ENCODE measurements at places on chromosomes 5 and 9.
A peak's percentile ranks its signal among the peaks of the same experiment; 100 is the strongest.

GRCh38 chr5:59607138-59607765 is 286.3 kb downstream of the PDE4D start:
- no peak for DNase-seq

DNA sequence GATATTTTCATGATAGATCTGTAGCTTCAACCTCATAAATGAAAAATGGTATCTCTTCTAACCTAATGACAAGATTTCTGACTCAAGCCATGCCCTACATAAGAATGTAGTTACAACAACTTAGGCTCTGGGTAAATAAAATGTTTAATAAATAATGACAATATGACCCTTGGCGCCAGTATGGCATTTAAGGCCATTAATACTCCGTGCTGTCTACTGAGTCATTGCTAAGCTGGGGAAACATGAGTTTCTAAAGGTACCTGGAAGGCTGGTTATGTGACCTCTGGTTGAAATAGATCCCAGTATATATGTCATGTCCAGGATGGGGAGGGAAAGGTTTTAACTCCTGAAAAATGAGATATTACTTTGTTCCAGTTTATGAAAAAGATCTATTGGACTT is 58.0 kb upstream of the CEMIP2 start:
- DNase-seq: no peak

DNA sequence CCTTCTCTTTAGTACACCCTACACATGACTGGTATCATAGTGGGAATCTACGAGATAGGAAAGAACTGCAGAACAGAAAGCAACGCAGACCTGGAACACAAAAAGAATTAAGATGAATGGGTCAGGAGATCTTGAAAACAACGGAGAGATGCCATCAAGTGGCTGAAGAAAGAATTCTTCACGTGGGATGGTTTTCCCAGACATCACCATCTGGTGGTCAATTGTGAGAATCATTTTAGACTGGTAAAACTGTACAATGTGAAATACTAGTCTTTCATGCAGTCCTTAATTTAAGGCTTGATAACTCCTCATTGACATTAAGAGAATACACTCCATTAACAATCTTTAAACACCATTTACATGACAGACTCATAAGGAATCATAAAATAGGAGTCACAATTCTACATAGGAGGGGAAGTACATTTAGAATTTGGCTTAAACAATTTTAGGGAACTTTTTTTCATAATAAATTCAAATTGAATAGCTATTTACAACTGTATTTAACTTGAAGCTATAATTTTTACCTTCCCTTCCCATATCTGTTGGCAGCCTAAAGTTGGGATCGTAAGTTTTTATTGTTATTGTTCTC is 128.4 kb upstream of the TRPM3 start:
- peak; percentile 59 for DNase-seq

DNA sequence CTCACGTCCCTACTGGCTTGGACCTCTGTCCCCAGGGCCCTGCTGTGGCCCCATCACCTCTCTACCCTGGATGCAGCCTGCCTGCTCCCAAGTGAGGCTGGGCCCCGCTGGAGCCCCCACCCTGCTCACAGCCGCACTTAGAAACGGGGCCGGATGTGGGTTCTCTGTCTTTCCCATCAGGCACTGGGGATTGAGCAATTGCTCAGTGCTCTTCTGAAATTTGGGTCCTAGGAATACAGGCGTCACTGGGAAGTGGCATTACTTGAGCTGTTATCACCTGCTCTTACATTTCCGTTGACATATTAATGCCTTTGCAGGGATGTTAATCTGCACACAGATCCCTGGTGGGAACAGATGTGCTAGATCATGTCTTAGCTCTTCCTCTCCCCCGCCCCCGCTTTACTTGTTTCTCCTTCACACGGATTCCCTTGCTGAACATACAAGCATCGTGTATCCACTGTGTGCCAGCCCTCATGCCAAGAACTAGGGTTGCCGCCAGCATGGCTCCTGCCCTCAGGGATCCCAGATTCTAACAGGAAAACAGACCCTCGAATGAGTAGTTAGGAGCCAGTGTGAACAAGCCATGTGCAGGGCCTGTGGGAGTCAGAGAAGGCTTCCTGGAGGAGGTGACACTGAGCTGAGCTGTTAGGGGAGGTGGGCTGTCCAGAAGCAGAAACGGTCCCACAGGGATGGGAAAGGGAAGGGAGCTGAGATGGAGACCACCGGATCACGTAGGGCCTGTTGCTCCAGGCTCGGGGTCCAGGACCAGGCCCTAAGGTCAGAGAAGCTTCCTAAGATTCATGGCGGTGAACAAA is 65.1 kb downstream of the NEK6 start:
- no peak for DNase-seq

GRCh38 chr5:95086927-95087815 is 197.7 kb downstream of the MCTP1 start:
- DNase-seq: no peak

DNA sequence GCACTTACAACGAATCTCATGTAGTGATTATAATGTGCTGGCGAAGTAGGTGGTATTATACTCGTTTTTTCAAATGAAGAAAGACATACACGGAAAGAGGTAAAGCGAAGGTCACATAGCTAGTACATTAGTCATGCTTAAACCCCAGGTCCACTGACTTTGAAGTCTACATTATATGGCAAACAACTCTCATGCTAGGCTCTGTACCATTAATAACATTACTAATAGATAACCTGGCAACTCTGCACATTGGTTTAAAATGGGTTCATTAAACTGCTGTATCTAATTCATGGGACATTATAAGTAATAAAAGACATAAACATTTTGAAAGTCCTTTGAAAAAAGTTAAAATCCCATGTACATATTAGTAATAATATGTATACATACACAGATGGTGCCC is 21.2 kb downstream of the FYB1 start:
- DNase-seq: no peak

DNA sequence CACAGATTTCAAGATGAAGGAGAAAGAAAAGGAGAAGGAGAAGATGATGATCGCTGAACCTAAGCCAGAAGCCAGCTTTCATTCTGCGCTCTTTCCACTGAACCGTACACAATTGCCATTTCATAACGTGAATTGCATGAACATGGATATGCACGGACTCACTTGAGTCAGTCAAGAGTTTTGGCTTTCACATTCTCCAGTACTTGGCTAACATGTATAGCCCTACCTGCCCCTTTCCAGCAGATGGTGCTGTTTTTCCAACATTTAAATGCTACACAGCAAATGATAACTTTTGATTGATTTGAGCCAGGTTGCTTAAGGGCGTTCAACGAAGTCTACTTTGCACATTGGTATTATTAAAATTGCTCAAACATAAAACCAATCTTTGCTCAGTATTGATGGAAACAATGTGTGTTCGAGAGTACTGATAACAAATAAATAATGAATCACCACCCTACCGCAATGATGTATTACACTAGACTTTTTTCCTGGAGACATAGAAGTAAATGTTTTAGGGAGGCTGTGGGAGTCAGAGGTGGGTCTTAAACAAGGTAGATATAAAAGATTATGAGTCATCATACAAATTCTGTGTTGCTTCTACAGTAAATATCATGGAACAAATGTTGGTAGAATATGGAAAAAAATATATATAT is 196.4 kb downstream of the TRPM3 start:
- peak; percentile 4 for DNase-seq

DNA sequence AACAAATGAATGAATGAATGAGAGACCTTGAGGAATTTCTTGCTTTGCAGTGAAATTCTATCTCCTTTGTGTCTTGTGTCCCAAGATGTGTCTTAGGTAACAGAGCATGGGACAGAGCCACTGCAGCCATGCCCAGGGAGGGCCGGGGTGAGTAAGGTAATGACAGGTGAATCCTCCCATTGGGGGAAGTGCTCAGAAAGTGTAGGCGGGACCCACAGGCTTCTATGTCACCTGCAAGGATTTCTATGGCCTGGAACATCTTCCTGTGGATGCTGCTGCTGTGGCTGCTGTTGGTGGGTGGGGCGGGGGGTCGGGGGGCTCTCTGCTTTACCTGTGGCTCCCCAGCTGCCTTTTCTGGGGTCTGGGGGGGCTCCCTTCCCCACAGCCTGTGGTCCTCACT is 133.6 kb upstream of the IER5L start:
- no peak for DNase-seq

DNA sequence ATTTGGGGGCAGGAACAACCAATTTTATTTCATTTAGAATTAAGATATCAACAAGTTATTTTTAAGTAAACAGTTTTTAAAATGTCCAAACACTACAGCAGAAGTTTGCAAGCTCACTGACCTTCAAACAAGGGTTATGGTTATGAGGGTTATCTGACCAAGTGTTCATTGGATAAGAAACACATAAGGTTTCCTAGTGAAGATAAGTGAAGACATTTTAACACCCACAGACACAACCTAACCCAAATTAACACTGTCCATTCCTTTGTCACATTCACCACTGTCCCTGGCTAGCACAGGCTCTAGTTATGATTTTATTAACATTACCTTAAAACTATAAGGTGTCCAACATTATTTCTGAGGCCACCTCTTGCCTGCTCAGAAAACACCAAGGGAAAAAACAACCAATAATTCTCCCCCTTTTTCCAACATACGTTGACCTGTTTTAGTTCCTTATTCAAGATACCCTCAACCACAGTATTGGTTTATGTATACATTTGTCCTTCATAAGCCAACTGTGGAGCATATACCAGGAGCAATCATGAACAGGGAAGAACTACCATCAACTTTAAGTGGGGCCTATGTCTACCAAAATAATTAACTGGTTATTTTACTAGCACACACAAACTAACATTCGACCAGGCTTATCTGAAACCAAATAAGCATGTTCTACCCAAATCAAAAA is 4.0 kb downstream of the ETF1 start:
- no peak for DNase-seq

DNA sequence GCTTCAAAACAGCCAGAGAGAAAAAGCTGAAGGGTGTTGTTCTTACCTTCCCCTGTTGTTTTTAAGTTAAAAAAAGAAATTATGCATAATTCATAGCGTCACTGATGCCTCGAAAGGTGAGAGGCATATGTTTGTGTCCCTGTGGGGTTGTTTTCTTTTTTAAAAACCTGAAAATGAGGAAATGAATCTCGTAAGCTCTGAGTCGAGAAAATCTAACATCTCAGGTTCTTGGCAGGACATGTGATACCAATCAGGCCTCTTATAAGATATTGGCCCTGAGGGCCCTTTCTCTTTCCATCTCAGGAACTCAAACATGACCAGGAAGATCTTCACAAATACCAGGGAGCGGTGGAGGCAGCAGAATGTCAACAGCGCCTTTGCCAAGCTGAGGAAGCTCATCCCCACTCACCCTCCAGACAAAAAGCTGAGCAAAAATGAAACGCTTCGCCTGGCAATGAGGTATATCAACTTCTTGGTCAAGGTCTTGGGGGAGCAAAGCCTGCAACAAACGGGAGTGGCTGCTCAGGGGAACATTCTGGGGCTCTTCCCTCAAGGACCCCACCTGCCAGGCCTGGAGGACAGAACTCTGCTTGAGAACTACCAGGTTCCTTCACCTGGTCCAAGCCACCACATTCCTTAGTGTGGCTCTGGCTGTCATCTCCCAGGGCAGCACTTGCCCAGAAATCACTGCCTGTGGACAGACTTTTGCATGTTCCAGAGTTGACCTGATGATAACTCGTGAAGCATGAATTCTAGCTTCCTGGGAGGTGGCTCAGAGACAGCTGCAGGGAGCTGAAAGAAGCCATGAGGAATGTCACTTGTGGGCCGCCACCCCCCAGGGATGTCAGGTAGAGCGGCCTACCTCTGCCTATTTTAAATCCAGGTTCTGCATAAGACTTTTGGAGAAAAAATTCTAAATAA is at the start of gene TAL2:
Gene TAL2 (plus strand): TSS at position 274 of the 921 bp plus-strand sequence. CDS start 40 bp downstream, at position 314.
- DNase-seq: no peak

DNA sequence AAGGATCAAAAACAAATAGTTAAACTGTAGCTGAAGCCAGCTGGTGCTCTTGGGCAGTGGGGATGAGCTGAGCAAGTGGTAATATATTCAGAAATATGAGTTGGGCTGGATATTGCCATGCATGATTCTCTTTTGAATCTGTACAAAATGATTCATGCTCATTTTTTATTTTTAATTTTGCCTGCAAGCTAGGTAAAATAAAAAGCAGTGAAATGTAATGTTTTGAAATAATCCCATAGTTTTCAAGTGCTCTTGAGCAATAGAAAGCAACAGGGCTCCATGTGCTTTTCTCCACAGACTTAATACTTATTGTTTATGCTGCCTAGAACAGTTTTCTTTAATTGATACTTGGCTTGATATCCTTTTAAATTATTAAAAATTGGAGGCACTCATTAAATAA is 489.3 kb downstream of the TLE4 start:
- no peak for DNase-seq

- DNase-seq: no peak
Measured at GRCh38 chr5:36392818-36393217, 91.1 kb upstream of the RANBP3L start.

DNA sequence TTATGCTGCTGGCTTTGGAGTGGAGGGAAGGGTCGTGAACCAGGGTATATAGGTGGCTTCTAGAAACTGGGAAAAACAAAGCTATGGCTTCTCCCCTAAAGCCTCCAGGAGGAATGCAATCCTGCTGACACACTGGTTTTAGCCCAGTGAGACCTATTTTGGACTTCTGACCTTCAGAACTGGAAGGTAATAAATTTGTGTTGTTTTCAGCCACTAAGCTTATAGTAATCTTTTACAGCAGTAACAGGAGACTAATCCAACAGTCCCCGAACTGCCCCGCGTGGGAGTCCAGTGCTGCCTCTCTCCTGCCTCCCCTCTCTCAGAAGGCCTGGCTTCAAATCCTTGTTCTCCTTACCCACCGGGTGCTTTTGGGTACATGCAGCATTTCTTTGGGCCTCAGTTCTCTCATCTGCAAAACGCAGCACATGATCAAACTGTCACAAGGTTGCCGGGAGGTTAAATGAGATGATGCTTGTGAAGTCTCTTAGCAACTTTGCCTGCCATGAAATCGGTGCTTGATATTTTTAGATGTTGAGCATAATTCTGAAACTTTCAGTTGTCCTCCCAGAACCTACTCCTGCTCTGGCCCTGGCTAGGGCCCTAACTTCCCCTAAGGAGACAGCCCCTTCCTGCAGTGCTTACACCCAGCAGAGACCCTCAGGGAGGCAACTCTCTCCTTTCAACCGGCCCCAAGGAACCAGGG is 127.3 kb upstream of the BOD1 start:
- DNase-seq: no peak

GRCh38 chr9:95515272-95516113 is 1.3 kb downstream of the PTCH1 start:
- DNase-seq: no peak

- DNase-seq: no peak
Measured at GRCh38 chr5:97297063-97297703, 114.1 kb upstream of the RIOK2 start.

GRCh38 chr5:74418709-74419108 is 221.8 kb downstream of the ENC1 start:
- DNase-seq: no peak

GRCh38 chr5:170509348-170509660 is 5.5 kb downstream of the KCNIP1 start:
- DNase-seq: no peak

- DNase-seq: no peak
Measured at GRCh38 chr5:83249156-83249555, 171.8 kb downstream of the XRCC4 start.

- DNase-seq: peak; percentile 25
Measured at GRCh38 chr5:191036-191948, at the start of gene LRRC14B. TSS of gene LRRC14B (plus strand) at chr5:191495. CDS start at chr5:191539, 44 bp downstream.

- DNase-seq: no peak
Measured at GRCh38 chr9:89625721-89626687, 21.2 kb downstream of the GADD45G start.

- DNase-seq: no peak
Measured at GRCh38 chr9:34996181-34996904, 6.8 kb downstream of the DNAJB5 start.

All from hippocampal formation (tissue), 2 donors.